Daoy (cell line): ENCODE measurements at places on chromosomes 1 and 21. TPM values are rescaled to one million over a fixed set of nuclear protein-coding genes. Genes with fewer than 3 reads are reported as not detected.

S100A3 gene
- 9.0 and 12.2 TPM in 2 replicates for total RNA-seq

TAS1R1 gene
- not detected in 2 replicates for total RNA-seq

DNA sequence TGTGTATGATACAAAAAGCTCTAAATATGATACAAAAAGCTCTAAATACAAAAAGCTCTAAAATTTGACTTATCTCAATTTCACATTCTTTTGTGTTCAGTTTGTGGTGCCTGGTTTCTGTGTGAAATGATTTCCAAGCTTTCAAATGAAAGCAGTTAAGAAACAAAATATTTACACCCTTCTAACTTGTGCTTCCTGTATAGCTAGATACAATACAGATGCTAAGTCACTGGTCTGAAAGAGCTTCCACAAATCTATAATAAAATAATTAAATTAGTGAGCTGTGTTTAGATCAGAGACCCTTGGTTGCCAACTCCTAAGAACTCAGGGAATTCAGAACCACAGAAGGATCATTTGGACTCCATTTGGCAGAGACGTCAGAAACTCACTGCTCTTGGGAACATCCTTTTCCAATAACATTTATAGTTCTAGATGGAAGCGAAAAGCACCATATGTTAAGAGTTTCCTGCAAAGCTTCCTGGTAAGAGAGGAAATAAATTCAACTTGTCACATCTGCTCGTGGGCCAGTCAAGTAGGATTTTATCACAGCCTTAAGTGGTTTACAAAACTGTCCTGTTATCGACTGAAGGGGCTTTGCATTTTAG is 1079.1 kb downstream of the ADGRL2 start:
- no peak for DNase-seq

- DNase-seq = no peak
Measured at GRCh38 chr1:69858534-69858933, 290.8 kb downstream of the LRRC7 start.

DNA sequence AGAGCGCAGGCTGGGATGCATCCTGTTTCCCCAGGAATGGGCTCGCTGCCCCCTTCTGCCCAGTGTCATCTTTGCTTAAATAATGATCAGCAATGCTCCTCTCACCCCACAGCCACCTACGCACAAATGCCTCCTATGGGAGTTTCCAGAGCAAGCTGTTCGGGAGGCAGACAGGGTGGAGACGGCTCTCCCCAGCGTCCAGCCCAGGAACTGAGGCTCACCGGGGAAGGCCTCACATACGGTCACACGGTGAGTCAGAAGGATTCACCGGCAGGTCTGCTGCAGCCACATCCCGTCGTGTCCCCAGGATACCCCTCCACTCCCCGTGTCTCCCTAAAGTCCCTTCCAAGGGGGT is 40.3 kb upstream of the RUNX3 start:
- peak; percentile 87 for DNase-seq

DNA sequence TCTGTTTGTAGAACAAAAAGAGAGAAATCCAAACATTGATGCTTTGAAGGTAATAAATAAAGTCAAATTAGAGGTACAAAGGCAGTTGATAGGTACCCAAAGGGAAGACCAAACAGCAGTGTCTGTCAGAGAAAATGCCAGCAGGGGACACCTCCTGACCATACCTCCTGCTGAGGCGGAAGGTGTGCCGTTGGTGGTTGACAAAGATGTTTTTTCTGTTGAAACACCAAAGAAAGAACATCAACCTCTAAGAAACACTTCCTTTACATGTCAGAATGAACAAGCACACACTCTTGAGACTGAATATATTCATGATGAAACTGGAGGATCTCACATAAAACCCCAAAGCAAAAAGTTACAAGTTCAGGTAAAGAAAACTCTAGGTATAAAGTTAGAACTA is 128.3 kb downstream of the MACF1 start:
- no peak for DNase-seq

- no peak for DNase-seq
Measured at GRCh38 chr21:34621434-34622350, 6.8 kb upstream of the RCAN1 start.

DNA sequence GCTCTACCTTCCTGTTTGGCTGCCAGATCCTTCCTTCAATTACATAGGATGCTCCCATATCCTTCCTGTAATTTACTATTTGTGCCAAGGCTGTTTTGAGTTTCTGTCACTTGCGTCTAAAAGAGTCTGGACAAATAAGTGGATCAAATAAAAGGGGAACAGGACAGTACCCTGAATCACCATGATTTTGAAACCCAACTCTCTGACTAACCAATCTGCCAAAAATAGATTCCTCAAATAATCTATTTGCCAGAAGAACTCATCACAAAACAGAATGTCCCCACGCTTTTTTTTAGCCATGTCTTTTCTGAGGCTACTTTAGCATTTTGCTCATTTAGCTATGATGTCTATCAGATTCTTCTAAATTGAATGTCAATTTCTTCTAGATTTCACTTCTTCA is 392.6 kb downstream of the NTNG1 start:
- no peak for DNase-seq

GRCh38 chr21:25826652-25827051 is 91.9 kb downstream of the GABPA start:
- no peak for DNase-seq

GRCh38 chr1:145425436-145426029 is at the start of gene NBPF20:
NBPF20 (minus strand) TSS chr1:145425603; CDS start chr1:145405272, 20,331 bp downstream.
- peak; percentile 89 for DNase-seq

DNA sequence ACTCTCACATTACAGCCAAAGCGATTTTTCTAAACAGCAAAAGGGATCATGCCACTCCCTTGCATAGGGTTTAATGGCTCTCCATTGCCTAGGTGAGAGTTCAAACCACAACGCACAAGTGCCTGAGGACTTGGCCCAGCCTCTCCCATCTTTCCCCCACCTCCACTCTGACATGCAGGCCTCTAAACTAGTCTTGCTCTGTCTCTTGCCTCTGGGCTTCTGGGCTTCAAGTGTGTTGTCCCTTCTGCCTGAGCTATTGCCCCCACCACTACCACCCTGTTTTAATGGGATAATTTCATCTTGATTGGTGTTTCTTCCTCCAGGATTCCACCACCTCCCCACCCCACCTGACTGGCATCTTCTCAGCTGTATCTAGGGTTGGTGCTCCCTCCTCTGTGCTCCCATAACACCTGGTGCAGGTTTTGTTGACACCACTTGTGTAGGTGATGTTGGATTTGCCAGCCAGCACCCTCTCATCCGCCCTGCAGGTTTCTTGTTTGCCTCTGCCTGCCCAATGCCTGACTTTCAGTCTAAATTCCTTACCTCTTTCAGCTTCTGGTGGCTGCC is 2.7 kb upstream of the ZBTB21 start:
- no peak for DNase-seq

GRIK1 gene
- not detected in 2 replicates for total RNA-seq

REN gene
- total RNA-seq = not detected in 2 replicates

PERM1 gene
- not detected in 2 replicates for total RNA-seq
